ENCODE measurements at places on chromosomes 12 and 14.

GRCh38 chr12:4540638-4541037 is 1.9 kb downstream of the RAD51AP1 start:
- no peak for DNase-seq

DNA sequence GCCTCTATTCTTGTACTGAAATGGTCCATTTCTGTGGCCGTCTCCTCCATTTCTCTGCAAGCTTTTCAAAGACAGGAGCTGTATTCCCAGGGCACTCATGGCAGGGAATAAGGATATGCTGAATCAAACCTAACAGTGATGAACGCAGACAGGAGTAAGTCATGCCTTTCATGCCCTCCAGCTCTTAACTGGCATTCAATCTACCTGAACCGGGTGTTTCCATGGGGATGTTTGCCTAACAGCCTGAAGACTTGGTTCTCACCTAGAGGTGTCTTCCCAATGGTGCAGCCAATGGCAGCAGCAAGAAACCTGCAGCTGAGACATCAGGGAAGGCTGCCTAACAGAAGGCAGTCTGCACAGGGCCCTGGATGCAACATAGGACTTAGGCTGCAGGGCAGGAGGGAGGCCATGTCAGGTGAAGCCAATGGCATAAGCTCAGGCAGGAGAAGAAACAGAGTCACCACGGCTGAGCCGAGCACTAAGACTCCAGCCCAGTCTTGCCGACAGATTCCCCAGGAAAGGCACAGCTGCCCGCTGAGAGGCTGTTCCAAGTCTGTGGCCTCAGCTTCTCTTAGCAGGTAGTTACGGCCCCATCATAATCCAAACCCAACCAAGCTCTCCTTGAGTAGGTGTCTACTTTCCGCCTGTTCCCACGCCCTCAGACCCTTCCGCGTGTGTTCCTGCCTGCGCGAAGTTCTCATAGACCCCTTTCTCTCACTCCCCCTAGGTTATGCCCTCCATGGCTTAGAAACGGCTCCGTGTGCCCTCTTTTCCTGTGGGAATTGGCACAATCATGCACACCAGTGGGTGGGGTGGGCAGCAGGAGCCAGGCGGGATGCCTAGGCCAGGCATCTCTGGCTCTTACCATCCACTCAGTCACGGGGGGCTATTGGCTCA is 44.1 kb downstream of the VWF start:
- no peak for DNase-seq

- peak; percentile 64 for DNase-seq
Observed at GRCh38 chr14:94768521-94769390, 1.2 kb downstream of the GSC start.

DNA sequence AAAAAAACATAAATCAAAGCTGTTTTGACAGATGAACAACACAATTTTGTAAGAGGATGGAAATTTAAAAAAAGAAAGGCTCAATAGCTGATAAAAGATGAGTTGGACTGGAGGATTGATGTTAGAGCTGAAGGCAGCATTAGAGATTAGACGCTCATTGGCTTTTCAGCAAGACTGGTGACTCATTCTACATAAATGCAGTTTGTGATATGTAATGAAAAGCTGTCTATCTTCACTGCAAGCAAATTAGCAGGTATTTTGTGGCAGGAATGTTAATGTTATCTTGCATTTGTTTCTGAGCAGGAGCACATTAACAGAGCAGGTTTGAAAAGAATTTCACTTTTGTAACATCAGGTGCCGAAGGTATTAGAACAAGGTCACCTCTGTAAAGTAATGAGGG is 442.7 kb upstream of the NOVA1 start:
- DNase-seq = no peak

DNA sequence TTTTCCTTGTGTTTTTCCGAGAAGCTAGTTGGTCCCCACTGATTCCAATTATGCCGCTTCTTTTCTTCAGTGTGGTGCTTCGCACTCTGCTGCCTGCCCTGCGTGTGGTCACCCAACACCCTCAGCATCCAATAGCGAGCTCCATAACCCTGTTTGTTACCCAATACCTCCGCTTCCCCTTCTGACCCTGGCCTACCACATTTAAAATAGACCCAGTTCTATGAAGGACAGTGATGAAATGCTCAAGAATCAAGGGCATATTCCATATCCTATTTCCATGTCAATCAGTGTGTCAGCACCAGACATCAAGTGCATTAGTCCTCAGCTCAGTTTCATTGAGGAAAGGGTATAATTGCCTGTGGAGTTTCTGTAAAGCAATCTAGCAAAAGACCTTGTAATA is 9.5 kb downstream of the NDRG2 start:
- no peak for DNase-seq

- DNase-seq = no peak
Observed at GRCh38 chr14:103522649-103523574, at the start of gene CKB. CKB (minus strand) TSS chr14:103522830; CDS start chr14:103522493, 337 bp downstream.

DNA sequence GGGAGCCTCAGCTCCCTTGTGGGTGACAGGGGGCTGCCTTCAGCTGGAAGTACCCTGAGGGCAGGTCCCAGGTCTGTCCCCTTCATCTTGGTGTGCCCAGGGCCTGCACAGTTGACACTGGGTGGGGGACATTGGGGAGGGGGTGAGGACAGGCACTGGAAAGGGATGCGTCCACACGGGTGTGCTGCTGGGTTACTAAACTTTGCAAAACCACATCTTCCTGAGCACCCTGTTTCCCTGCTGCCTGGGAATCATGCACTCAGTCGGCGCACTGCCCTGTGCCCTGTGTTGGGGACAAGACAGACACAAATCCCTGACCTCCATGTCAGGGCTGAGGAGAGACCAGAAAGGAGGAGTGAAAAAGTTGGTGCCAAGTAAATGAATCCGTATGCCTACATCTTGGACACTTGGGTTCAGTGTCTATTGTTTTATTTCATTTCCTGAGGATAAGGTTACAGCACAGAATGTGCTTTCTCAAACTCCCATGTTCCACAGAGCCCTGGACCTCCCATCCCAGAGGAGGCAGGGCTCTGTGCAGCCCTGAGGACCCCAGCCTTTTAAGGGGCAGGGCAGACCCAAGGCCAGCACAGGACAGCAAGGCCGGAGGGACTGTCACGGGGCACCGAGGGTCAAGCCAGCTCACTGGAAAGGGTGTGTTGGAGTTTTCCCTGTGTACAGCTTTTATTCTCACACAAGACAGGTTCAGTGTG is 2.9 kb upstream of the SLC25A29 start:
- DNase-seq = no peak

- no peak for DNase-seq
Observed at GRCh38 chr14:30162066-30162465, 234.4 kb upstream of the PRKD1 start.

- no peak for DNase-seq
Observed at GRCh38 chr14:102424923-102425322, 62.2 kb downstream of the TECPR2 start.

DNA sequence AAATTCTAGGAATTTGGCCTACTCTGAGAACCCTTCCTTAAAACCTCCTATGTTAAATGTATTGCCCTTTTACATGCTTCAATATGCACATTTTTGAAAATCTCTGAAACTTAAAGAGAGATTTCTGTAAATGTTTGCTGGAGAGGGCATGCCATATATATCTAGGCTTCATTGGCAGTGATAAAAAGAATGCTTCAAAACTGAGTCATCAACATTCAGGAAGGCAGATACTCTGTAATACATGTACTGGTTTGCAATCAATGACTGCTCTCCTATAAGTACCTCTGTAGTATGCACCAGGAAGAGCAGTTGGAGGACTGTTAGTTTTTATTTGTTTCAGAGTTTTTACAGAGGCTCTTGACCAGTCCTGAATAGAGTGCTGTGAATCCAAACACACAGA is 739.9 kb downstream of the SLC16A7 start:
- DNase-seq = no peak

GRCh38 chr12:121297435-121297991 is 1.0 kb upstream of the CAMKK2 start:
- DNase-seq = no peak

DNA sequence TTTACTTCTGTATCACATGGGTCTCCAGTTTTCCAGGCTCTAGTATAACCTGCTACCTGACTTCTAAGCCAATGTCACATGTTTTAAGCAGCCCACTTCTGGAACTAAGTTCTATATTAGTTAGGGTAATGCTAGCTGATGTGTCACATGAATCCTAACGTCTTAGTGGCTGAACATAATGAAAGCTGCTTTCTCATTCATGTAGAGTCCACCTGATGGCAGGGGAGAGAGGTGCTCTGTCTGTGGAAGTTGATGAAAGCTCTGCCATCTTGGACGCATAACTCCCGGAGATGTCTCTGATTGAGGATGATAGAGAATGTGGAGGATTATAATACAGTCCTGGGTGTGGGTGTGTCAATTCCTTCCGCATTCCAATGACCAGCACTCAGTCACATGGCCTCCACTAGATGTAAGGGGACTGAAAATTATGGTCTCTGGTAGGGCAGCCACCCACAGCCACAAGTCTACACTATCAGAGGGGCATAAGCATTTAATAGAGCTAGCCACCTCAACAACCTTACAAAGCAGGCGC is 234.4 kb upstream of the CRY1 start:
- no peak for DNase-seq

GRCh38 chr12:111427417-111428074 is 21.8 kb downstream of the SH2B3 start:
- DNase-seq = no peak

- peak; percentile 76 for DNase-seq
Observed at GRCh38 chr14:69818758-69819191, 21.7 kb upstream of the SLC10A1 start.

GRCh38 chr12:54393207-54393609 is 8.7 kb upstream of the ZNF385A start:
- DNase-seq = no peak

DNA sequence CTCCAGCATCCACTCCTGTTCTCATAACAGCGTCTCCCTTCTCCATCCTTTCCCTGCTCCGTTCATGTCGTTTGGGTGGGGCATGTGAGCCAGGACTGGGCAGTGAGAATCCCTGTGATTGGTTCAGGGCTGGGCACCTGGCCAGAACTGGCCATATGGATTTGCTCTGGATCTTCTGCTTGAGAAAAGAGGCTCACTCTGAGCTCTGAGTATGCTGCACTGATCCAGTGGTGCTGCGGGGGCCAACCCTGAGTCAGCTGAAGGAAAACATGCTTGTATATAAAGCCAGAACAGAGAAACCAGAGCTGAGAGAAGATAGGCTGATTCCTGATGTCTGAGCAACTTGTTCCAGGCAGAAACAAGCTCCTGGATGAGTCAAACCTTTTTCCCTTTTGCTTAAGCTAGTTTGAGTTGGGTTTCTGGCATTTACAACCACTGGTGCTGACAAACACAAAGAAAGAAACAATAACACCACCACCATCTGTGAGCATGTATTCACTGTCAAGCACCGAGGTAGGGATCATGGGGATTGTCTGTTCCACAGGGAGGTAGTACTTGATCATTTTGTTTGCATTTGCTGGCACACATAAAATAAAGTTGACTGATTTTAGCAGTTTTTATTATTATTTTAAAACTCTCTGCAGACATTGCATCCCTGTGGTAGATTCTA is 14.0 kb upstream of the HPD start:
- peak; percentile 74 for DNase-seq

DNA sequence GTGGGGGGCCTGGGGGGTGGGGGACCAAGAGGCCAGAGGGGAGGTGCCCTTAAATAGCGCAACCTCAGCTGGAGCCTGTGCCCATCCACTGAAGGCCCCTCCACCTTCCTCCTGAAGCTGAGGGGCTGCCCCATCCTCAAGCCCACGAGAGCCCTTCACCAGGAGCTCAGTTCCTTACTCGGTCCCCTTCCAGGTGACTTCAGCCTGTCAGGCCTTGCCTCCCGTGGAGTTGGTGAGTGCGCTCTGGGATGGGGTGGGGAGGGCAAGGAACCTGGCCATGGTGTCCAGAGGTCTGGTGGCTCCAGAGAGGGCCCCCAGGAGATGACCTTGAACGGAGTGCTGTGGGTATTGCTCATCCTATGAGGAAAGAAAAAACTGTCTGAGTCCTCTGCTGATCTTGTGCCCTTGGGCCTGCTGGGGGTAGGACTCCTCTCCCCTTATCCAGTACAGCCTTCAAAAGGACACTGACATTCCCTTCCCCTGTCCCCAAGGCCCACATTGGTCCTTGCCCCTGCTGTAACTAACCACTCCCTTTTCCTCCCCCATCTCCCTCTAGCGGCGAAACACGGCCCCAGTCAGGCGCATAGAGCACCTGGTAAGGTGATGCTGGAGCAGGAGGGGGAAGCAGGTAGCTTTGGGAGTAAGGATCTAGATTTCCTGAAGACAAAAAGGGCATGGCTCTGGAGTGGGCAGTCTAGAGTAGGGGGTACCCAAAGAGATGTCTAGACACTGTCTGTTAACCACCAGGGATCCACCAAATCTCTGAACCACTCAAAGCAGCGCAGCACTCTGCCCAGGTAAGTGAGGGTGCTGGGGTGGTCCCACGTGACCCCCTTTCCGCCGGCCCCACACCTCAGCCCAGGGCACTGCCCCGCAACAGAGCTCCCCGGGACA is 3.6 kb downstream of the TNS2 start:
- peak; percentile 63 for DNase-seq

DNA sequence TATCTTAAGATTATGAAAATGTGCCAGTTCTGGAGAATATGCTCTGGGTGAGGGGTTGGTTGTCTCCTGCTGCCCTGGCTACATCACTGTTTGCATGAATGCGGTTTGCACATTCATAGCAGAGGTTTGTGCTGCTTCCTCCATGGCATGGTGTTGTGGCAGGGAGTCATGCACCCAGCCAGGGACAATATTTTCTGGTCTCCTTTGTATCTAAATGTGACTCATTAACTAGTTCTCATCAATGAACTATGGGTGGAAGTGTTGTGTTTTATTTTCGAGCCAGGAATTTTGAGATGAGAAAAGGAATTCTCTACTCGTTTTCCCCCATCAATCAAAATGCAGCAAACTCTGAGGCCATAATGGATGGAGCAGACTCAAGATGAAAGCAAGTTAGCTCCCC is 527.3 kb downstream of the SNAPC1 start:
- DNase-seq = no peak

DNA sequence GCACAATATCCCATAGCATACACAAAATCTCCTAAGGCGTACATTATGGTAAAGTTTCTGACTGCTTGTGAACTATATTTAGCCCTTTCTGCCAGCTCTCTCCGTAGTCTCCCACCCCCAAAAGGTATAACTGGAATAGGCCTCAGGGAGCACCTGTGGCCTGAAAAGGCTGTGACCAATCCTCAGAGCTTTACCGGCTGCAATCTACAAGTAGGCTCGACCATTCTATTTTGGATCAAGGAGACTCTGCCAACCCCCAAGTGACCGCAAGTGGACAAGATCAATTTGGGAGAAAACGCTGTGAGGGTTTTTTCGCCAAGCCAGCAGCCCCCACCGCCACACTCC is 1.2 kb downstream of the PPTC7 start:
- no peak for DNase-seq

DNA sequence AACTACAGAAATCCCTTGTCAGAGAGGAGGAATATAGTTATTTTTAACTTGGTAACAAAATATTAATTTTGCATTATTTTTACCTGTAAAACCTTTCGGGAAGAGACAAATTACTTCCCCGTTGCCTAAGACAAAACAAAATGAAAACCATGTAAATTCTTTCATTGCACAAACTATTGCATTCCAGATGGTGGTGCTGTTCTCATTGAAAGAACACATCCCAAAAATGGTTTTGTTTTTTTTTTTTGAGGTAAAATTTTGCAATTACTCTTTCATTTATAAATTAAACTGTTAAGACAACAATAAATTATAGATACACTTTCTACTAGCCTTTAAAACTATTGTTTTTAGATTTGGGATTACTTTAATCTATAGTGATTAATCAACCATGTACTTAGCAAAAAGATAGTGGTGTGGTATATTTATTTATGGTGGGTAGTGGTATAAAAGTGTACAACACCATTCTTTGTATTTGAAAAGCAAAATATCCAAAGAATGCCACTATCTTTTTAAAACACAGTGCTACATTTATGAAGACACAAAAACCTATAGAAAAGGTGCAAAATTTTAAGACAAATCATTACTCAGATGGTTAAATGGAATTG is 115.5 kb downstream of the SLC38A1 start:
- DNase-seq = no peak

Measured in right forelimb (tissue), 1 donor.